ENCODE measurements at places on chromosomes 7 and 10.

DNA sequence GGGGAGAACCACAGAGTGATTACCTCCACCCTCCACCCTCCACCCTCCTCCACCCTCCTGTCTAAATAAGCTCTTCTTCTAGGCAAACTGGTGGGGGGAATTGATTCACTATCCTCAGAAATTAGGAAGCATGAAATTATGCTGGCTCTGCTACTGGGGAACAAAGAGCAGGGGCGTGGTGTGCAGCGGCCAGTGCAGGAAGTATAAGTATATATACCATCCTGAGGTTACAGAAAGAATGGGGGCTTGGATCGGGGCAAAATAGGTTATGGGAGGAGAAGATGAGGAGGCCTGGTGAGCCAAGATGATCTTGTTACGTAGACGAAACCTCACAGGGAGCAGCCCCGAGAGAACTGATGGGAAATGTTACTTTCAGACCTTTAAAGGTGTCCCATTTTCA lies 49.1 kb downstream of the SYPL1 start:
- no peak for DNase-seq

DNA sequence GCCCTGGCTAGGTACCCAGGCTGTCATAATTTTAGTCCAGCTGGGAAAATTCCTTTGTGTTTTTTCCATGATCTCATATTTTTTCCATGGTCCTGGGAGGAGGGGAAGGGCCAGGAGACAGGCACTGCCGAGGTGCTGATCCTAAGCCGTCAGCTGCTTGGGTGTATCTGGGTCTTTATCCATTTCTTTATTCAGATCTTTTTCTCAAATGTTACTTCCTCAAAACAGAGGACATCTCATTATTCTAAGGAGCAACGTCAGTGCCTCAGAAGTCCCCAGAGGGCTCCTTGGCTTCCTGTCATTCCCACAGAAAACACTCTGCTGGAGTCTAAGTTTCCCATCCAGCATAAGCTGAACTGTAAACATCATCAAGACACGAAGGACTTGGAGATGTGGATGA lies 2.8 kb upstream of the OR6V1 start:
- no peak for DNase-seq

DNA sequence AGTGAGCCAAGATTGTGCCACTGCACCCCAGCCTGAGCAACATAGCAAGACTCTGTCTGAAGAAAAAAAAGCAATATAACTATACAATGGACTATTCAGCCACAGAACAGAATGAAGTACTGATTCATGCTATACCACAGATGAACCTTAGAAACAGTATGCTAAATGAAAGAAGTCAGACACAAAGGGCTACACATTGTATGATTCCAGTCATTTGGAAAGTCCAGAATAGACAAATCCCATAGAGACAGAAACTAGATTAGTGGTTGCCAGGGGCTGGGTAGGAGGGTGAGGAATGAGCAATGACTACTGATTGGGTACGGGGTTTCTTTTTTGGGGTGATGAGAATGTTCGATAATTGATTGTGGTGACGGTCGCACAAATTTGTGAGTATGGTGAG lies 9.6 kb upstream of the CFAP70 start:
- DNase-seq, result no peak

- no peak for DNase-seq
These were observed 26.8 kb downstream of the DPCD start for GRCh38 chr10:101614663-101615524.

All from left cardiac atrium (tissue), 4 donors.